ENCODE measurements at places on chromosomes 5 and 9.

DNA sequence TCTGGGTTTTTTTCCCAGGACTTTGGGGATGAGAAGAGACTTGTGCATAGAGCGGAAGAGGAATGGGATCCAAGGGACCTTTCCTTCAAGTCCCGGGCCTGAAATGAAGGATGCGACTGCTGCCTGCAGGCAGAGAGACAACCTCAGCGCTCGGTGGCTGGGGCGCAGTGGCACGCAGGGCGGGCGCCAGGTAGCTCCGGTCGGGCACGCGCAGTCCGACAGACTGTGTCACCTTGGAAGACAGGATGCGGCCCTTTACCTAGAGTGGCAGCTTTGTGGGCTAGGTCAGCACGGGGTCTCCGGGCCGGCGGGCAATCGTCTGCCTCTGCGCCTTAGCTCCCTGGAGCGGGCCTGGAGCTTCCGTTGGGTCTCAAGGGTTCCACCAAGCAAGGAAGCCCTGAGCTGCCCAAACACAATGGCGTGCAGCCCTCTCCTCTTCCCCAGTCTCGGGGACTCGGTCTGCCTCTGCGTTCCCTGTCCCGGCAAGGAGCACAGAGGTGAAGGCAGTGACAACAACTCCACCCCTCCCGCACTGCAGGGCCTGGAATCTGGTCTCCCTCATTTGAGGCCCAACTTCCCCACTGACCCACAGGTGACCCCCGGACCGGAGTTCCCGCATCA, 6.0 kb downstream of the BARX1 start:
- no peak for DNase-seq

- no peak for DNase-seq
These were observed 1509.7 kb downstream of the MAT2B start for GRCh38 chr5:165015126-165015525.

GRCh38 chr5:8676695-8677094, 807.7 kb downstream of the MTRR start:
- no peak for DNase-seq

DNA sequence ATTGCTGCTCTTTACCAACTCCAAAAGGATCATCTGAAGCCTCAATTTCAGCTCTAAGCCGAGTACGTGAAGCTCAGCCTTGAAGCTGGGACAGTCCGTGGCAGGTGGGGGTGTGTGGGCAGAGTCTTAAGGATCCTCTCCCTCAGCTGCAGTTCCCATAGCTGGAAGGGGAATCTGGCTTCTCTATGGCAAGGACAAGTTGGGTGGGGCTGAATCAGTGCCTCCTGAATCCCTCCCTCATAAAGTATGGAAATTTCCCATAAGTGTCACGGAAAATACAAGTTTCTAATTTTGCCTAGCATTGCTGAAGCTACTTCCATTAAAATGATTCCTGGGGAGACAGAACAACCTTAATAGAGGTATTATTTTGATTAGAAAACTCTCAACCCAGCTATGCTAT, 47.9 kb upstream of the SMIM32 start:
- no peak for DNase-seq

DNA sequence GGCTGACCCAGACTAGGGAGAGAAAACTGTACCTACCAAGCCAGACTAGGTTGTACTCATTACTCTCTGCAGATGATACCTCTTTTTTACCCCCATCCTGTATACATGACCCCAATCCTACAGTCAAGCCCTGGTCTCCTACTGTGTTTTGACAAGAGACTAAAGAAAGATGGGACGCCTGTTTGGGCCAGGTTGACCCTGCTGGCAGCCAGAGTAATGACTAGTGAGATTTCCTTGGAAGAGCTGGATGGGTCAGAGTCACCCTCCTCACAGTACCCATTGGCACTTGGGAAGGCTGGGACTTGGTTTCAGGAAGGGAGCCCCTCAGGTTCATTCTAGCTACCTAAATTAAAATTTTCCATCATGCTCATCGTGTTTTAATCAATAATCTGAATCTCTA, 89.7 kb upstream of the NR4A3 start:
- no peak for DNase-seq

Data from Right ventricle myocardium superior (tissue), 1 donor.